Prostate gland (tissue), 2 donors: ENCODE measurements at places on chromosomes 6 and 20.
A peak's percentile ranks its signal among the peaks of the same experiment; 100 is the strongest.

GRCh38 chr20:39607141-39607540, 645.0 kb downstream of the DHX35 start:
- no peak for DNase-seq

DNA sequence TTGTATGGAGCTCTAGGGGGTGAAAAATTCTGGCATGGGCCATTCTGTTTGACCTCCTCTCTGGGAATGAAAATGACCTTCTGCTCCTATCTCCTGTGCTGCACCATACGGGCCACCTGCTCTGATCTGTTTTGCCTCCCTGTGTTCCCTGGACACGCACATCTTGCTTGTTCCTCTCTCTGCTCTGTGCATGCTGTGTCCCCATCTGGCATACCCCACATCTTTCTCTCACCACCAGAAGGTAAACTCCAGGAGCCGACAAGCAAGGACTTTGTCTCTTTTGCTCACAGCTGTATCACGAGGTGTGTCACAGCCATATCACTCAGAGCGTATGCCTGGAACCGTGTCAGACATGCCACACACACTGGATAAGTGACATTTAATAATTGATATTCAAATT, 208.4 kb upstream of the DTNBP1 start:
- no peak for DNase-seq

- no peak for DNase-seq
Observed at GRCh38 chr6:167403427-167403826, 78.5 kb downstream of the TTLL2 start.

DNA sequence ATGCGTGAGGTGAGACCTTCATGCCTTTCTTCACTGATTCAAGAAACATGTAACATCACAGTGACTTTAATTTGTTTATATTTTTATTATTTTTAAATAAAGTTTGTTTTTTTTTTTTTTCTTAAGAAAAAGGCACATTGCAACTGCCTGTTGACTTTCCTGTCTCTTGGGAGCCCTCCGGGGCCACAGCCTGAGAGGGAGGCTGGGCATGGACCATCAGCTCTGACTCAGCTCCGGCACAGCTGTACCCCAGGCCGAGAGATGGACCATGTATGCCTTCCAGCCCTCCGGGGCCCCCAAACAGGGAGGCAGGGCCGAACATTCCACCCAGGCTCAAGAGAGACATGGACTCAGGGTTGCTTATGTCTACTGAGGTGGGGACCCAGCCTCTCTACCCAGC, 99.9 kb downstream of the NFATC2 start:
- DNase-seq, result no peak

GRCh38 chr6:108156180-108156937, 9.5 kb upstream of the NR2E1 start:
- peak; percentile 74 for DNase-seq

GRCh38 chr6:133973109-133973971, 20.3 kb downstream of the TBPL1 start:
- no peak for DNase-seq

- no peak for DNase-seq
Observed at GRCh38 chr6:142697922-142698321, 247.1 kb downstream of the HIVEP2 start.

DNA sequence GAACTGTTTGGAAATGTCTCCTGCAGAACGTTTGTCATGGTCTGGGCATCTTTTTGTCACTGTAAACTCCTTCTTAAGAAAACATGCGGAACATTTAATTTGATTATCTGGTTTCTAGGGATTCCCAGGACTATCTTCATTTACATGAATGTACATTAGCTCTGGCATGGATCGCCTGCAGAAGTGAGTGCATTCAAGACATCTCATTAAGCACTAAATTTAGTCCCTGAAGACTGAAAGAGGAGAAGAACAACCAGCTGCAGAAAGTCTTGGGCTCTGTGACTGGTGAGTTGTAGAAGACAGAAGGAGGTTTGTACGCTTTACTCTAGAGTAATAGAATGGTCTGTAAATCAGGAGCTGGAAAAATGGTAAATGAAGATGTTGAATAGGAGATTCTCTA, 540.7 kb downstream of the BCKDHB start:
- DNase-seq, result no peak

GRCh38 chr6:145161501-145161900, 573.8 kb downstream of the EPM2A start:
- no peak for DNase-seq

GRCh38 chr6:13778028-13778427, 36.3 kb downstream of the MCUR1 start:
- no peak for DNase-seq

DNA sequence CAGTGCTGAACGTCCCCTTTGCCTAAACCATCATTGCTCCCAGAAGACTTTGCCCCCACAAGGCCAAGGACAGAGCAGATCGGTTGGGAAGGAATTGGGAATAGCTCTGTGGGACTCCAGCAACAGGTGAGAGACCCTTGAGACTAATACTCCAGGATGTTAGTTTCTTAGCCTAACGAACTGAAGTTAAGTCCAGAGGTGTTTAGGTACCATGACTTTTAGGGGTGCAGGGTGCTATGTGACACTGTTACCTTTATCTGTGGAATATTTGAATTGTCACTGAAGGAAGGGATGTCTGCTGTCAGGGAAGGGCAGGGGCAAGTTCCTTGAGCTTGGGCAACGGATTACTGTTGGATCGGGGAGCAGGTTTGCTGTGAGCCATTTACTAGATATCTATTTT, 1.9 kb downstream of the BLCAP start:
- DNase-seq, result no peak

DNA sequence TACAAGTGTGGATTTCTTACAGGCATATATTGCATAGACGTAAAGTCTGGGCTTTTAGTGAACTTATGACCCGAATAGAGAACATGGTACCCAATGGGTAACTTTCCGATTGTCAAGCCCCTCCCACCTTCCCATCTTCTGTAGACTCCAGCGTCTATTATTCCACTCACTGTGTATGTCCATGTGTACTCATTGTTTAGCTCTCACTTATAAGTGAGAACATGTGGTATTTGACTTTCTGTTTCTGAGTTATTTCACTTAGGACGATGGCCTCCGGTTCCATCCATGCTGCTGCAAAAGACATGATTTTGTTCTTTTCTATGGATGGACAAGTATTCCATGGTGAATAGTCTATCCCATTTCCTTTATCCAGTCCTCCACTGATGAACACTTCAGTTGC, 306.4 kb downstream of the CD83 start:
- DNase-seq, result no peak

DNA sequence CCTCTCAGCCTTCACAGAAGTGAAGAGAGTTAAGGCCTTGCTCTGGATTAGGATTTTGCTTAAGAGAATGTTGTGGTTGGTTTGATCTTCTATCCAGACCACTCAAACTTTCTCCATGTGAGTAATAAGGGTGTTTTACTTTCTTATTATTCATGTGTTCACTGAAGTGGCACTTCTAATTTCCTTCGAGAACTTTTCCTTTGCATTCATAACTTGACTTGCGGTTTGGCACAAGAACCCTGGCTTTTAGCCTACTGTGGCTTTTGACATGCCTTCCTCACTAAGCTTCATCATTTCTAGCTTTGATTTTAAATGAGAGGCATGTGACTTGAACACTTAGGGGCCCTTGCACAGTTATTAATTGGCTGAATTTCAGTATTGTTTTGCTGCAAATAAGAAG, 166.1 kb upstream of the OPRM1 start:
- DNase-seq, result no peak

- DNase-seq, result no peak
Observed at GRCh38 chr6:108565091-108565766, 4.5 kb downstream of the FOXO3 start.

DNA sequence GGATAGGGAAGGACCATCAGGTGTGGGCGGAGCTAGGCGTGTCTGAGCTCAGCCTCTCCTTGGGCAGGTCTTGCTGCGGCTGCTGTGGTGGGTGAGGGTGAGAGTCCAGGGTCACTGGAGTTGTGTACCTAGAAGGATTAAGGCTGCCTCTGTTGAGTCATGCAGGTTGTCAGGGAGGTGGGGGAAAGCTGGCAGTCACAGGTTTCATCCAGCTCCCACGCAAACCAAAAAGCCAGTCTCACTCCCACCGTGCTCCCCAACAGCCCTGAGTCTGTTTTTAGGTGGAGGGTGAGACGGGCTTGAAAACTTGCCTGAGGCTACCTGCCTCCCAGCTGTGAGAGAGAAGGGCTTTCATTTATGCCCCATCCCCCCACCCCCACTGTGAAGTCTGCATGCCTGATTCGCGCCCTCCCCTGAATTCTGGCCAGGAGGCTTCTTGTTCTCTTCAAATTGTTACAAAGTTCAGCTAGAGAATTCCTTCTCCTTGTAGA, 161.5 kb downstream of the MYLK4 start:
- DNase-seq, result no peak

DNA sequence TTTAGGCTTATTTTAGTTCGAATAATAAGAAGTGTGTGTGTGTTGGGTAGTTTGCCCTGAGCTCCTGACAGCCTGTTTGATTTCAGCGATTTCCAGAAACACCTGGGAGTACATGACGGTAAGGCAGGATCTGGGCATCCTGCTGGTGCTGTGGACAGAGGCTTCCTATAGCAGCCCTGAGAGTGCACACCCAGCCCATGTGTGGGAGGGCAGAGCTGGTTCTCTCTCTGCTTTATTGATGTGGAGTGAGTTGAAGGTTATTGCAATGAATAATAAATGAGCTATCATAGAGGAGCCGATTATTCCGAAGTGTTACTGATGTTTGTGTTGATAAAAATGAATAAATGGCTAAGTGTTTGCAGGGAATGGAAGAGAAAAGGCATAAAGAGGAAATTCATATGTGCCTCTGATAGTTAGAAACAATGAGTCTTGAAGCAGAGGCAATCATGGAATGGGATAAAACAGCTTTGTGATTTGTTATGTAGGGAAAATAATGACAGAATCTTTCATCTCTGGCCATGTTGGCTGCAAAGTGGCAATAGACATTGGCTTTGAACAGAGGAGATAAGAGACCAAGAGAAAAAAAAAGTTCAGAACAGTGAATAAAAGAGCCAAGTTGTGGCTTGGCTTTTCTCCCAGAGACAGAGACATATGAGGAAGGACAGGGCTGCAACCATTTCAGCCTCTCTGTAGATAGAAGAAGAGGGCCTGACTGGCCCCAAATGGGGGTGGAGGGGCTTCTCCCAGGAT, 166.2 kb upstream of the CHD6 start:
- DNase-seq, result no peak

- no peak for DNase-seq
Observed at GRCh38 chr6:41132254-41132653, 21.9 kb downstream of the TREML1 start.

GRCh38 chr6:25851961-25852360, 20.1 kb upstream of the SLC17A1 start:
- DNase-seq, result no peak

GRCh38 chr20:36483919-36484808, 57.2 kb upstream of the MYL9 start:
- no peak for DNase-seq
